T-helper 2 cell treated with Interferon-gamma antibody and Interleukin-4, amounts not matched to agents 100 ng/mL and 5 ng/mL, for 36 hours (primary cell): ENCODE measurements at places on chromosomes 2 and 18. TPM values are rescaled to one million over a fixed set of nuclear protein-coding genes. Genes with fewer than 3 reads are reported as not detected.

Gene SCTR
- total RNA-seq: not detected in 2 replicates

Gene GAL3ST2
- 0.23 and 0.61 TPM in 2 replicates for total RNA-seq

Gene HAAO
- 2.2 and 2.4 TPM in 2 replicates for total RNA-seq

Gene FEV
- total RNA-seq: not detected in 2 replicates

Gene LIMS3
- total RNA-seq: 0.20 and 0.66 TPM in 2 replicates
